SJSA1 (cell line): ENCODE measurements at places on chromosomes 1 and 21. TPM values are rescaled to one million over a fixed set of nuclear protein-coding genes. Genes with fewer than 3 reads are reported as not detected.
A peak's percentile ranks its signal among the peaks of the same experiment; 100 is the strongest.

GRCh38 chr1:43439781-43440180 lies 13.9 kb downstream of the HYI start:
- DNase-seq = no peak

CNTN2 gene
- not detected in 2 replicates for total RNA-seq

DNA sequence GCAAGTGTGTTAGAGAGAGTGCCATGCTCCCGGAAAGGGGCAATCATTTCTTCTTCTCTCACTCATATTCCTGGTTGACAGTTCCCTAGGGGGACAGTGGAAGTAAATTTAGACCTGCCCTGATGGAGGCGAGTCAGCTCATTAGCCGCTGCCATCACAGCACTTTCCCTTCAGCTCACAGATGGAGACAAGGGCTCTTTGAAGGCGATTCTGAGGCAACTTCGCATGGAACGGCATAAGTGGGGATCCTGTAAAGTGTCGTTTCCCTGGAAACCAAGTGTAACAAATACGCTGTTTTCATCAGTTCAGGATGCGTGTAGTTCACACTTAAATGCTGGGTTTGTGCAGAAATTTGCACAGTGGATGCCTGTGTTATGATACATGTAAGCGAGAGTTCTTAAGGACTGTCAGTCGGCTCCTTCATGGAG lies 114.5 kb upstream of the TMPRSS15 start:
- DNase-seq = no peak

- DNase-seq = no peak
Measured at GRCh38 chr1:3652548-3653285, 401 bp downstream of the TP73 start.

DNA sequence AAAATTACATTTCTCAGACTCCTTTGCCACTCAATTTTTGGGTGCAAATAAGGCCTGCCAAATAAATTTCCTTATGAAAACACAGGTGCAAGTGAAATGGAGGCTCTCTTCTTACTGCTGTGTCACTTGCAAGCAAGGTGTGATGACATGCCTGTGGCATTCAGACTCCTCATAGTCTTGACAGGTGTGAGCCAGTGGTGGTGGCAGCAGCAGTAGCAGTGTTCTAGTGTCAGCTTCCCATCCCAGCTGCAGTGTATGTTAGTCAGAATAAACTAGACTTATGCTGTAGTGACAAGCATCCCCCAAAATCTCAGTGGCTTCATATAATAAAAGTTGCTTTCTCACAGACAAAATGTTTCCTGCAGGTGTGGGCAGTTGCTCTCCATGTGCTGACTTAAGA lies 3.8 kb upstream of the EEIG2 start:
- DNase-seq = no peak

CD1B gene
- total RNA-seq = not detected in 2 replicates

- no peak for DNase-seq
Measured at GRCh38 chr1:37130221-37130948, 96.1 kb upstream of the GRIK3 start.

DNA sequence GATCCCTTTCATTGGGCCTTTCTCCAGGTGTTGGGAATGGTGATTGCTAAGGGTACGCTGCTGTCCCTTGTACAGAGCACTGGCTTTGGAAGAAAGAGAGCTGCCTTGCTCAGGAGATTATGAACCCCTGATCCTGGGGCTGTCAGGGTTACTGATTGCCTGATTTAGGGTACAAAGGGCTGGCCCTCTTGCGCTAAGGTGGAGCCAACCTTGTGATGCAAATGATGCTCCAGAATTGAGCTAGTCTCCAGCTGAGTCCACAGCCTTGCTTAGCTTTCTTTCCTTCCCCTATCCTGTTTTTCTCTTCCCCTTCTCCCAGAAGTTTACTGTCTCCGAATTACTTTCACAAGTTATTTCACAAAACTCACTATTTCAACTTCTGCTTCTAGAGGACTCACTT lies 334.7 kb downstream of the AMY1C start:
- no peak for DNase-seq

DNA sequence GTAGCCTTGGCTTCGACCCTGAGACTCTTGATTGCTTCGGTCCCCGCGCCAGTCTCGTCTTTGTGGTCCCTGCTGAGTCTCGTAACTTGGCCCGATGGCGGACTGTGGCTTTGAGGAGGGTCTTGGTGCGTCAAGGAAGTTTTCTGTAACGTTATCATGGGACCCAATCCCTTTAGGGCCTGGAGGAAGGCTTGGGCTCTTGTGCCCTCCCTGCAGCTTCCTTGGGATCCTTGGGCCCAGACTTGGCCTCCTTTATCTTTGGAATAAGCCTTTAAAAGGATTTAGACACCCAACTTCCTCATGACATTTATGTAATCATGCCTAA lies 371 bp downstream of the ZMPSTE24 start:
- DNase-seq = no peak

DNA sequence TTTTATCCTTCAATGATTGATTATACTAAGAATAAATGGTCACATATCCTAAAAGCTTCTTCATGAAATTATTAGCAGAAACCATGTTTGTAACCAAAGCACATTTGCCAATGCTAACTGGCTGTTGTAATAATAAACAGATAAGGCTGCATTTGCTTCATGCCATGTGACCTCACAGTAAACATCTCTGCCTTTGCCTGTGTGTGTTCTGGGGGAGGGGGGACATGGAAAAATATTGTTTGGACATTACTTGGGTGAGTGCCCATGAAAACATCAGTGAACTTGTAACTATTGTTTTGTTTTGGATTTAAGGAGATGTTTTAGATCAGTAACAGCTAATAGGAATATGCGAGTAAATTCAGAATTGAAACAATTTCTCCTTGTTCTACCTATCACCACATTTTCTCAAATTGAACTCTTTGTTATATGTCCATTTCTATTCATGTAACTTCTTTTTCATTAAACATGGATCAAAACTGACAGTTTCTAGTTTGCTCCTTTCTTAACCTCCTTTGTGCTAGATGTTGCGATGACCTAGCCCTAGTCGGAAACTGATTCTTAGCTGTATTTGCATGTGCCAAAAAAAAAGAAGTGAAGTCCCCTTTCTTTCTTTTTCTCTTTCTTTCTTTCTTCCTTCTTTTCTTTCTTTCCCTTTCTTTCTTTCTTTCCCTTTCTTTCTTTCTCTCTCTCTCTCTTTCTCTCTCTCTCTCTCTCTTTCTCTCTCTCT lies 45.1 kb downstream of the MAP3K7CL start:
- peak; percentile 73 for DNase-seq

THEM5 gene
- not detected in 2 replicates for total RNA-seq

GRCh38 chr1:117631359-117632160 lies 25.7 kb downstream of the TENT5C start:
- DNase-seq = no peak

RPE65 gene
- not detected in 2 replicates for total RNA-seq

PLA2G2D gene
- not detected in 2 replicates for total RNA-seq

- DNase-seq = no peak
Measured at GRCh38 chr1:241229216-241229615, 127.8 kb downstream of the RGS7 start.

- DNase-seq = no peak
Measured at GRCh38 chr1:3573500-3573899, 37.8 kb downstream of the MEGF6 start.

ATP1A4 gene
- total RNA-seq = not detected in 2 replicates

DNA sequence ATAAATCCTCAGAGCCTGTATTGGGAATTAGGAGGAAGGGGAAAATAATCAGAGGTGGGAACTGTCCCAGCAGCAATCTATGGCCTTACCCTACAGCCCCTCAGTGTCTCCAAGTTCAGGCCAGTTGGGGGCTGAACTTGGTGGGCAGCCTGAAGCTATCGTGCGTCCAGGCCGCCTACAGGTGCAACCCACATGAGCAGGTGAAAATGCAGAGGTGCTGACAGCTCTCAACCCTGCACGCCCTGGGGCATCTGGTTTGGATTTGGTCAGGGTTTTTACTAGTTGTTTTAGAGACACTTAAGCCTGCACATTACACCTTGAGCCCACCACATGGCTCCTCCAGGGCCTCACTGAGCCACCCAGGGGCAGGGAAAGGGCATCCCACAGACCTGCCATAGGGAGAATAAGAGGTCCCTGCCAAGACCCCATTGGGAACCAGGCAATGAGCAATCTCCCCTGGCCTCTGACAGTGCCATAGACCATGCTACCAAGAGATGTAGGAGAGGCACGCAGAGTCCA lies 209.5 kb downstream of the FOXD2 start:
- DNase-seq = no peak

DNA sequence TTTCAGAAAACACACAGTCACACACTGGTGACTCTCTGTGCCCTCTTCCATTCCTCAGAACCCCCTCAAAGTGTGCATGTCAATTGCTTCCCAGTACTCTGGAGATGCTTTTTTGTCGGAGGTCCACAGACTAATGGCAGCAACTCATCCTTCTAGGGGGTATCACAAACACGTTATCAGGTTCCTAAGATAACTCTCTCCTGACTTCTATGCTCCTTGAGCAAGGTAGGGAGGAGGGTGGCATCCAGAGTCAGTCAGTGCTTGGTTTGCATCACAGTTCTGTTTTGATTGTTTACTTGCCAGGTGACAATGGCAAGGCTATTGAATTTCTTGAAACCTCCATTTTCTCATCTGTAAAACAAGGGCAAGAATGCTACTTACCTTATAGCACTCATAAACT lies 39.4 kb upstream of the DYNLT5 start:
- DNase-seq = no peak

DNA sequence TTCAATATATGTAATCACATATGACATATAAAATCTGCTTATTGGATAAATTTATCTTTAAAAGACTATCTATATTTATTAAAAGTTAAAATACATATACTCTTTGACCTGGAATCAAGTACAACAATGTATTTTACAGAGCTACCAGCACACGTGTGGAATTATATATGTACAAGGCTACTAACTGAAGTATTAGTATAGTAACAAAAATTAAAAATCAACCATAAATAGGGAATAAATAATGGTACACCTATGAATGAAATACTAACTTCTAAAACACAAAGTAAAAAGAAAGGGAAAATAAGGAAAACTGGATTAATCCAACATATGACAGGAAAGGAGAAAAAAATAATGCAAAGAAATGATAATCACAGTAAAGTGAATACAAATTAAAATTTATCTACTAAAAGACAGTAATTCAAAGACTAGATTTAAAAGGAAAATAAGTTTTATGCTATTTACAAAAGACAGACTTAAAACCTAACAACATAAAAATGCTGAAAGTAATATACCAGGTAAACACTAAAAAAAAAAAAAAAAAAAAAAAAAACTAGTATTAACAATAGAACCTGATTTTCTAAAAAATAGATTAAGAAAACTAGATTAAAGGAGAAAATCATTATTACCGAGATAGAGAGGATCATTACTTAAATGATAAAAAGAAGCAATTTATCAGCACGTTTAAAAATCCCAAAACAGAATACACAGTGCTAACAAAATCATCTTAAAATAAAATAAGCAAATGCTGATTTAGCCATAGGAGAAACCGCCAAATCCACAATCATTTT lies 27.9 kb downstream of the MRPL39 start:
- DNase-seq = no peak

GRCh38 chr1:168084396-168085231 lies 52.1 kb downstream of the GPR161 start:
- DNase-seq = no peak

GRCh38 chr1:233237647-233238046 lies 57.9 kb downstream of the PCNX2 start:
- no peak for DNase-seq

DNA sequence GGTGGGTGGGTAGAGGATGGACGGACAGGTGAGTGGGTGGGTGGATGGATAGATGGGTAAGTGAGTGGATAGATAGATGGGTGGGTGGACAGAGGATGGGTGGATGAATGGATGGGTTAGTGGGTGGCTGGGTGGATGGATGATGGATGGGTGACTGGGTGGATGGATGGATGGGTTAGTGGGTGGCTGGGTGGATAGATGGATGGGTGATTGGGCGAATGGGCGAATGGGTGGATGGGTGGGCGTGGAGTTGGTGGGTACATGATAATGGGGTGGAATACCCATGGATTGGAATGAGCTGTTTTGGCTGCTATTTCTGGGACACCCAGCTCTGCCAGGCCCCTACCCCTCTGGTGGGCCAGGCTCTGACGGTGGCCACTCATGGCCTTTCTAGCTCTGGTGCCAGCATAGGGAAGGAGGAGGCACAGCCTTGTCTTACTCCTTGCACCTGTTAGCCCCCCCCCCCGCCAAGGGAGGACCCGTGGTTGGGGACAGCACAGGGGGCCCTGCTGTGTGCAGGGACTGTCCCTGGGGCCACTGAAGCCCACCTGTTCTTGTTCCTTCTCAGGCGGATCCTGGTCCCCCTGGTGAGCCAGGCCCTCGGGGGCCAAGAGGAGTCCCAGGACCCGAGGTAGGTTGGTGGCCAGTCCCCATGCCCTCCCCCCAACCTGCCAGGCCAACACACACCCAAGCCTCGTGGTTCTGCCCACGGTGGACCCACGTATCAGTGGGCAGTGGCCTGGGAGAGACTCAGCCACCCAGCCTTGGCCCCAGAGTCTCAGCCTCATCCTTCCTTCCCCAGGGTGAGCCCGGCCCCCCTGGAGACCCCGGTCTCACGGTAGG lies 26.4 kb downstream of the COL6A2 start:
- DNase-seq = no peak

DNA sequence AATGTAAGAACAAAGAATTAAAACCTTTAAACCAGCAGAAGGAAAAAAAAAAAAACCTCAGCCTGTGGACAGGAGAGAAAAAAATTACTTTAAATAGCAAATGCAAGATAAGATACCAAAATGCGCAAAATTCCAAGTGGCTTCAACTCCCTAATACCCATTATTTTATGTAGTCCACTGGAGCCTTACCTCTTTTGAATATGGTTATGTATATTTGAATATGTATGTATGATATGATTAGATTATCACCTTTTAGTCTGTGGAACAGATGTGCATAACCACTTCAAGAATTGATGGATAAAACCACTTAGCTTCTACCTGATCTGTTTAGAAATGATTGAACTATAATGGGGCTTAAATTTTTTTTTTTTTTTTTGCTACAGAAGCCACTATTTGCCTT lies 52.4 kb upstream of the C1orf115 start:
- no peak for DNase-seq

- no peak for DNase-seq
Measured at GRCh38 chr1:6586404-6586816, 6.6 kb downstream of the ZBTB48 start.

- DNase-seq = no peak
Measured at GRCh38 chr1:163922743-163923201, 601.0 kb downstream of the NUF2 start.

MFSD2A gene
- total RNA-seq = 12.1 and 13.8 TPM in 2 replicates

KCNA3 gene
- not detected in 2 replicates for total RNA-seq

LRRC39 gene
- 0.13 TPM in 1 of 2 replicates, not detected in the other for total RNA-seq

GRCh38 chr21:33247599-33247998 lies 17.9 kb downstream of the IFNAR2 start:
- DNase-seq = no peak

ALX3 gene
- not detected in 2 replicates for total RNA-seq
